ENCODE measurements at places on chromosomes 7 and 10.

DNA sequence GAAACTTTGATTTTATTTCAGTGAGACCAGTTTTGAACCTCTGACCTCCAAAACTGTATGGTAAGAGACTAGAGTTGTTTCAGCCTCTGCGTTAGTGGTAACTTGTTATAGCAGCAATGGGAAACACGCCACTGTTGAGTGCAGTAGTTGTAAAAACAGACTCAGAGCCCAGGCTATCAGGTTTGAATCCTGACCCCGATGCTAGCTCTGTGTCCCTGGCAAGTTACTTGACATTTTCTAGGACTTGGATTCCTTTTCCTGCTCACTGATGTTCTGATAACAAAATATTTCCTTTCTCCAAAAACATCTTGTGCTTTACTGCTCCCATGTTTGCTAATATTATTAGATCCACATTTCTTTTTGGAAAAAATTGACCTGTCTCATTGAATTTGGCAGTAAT is 131.0 kb downstream of the PLXDC2 start:
- DNase-seq: no peak

DNA sequence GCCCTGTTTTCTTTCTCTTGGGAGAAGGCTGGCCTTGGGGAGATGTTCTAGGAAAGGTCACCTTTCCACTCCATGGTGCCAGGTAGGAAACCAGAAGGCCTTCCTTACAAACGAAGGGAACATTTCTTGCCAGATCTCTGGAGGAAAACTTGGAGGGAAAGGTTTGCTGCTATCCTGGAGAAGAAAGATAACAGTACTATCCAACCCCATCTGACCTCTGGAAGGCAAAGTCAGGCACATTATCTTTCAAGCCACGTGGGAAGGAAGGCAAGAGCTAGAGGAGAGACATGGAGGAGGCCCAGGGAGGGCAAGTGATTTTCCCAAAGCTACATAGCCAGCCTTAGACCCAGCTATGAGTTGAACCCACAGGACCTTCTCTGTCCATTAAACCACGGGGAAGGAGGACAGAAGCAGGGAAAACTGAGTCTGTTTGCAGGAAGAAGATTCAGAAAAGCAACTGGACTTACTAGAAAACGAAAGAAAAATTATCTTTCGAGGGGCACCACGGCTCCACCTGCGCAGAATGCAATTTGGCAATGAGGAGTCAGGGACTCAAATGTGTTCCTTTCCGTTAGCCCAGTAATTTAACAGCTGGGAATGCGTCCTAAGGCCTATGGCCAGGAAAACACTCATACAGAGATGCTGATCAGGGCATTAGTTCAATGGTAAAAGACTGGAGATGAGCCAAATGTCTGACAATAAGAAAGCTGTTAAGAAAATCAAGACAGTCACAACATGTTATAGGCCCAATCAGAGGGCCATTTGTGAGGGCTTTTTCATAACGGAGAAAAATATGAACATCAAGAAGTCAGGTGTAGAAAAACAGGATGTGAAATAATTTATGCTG is 32.0 kb upstream of the PSAP start:
- no peak for DNase-seq

- DNase-seq: peak; percentile 19
Observed at GRCh38 chr10:133325440-133326222, 11.1 kb downstream of the CALY start.

GRCh38 chr7:133433165-133433812 is 180.4 kb downstream of the EXOC4 start:
- no peak for DNase-seq

DNA sequence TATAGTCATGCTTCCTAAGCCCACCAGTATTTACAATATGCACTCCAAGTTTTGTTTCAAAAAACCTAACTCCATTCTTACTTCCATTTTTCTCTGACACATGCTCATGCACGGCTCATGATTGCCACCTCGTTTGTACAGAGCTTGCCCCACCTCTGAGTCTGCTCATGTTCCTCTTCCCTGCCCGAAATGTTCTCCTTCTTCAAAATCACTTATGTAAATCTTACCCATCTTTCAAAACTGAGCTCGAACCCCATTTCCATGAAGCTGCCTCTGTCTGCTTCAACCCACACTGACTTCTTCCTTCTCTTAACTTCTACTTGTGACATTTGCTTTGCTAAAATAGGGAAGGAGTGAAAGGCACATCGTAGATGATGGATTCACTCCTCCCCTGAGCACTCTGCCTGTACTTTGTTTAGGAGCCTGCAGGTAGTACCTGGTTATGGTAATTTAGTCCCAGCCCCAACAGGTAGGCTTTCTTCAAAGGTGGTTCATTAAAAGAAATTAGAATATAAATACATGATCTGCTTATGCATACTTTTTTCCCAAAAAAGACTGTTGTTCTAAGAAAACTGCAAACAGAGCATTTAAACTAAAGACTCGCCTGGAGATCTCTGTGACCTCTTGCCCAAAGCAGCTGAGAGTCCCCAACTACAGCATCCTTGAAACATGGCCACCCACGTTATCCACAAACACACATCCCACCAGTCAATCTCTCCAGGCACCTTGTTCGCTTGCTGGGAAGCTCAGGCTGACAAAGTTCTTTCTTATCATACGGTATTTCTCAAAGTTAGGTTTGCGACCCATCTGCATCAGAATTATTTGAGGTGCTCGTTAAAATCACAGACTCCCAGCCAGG is 172.0 kb downstream of the DGKI start:
- no peak for DNase-seq

DNA sequence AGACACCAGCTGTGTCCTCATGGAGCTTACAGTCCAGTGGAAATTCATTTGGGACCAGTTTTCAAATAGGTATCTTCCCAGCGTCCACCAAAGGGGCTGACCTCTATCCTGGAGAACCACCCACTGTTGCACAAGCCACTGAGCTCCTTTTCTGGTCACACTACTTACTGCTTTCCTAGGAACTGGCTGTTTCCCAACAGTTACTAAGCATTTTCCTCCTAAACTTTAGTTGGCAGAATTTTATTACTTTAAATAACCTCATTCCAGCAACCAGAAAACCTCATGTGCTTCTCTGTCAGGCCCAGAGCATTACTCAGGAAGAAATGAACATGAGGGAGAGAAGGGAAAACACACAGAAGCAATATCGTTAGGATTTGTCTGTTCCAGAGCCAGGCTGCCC is 183.1 kb downstream of the GPAM start:
- no peak for DNase-seq

GRCh38 chr7:35707422-35707821 is 12.5 kb upstream of the HERPUD2 start:
- no peak for DNase-seq

DNA sequence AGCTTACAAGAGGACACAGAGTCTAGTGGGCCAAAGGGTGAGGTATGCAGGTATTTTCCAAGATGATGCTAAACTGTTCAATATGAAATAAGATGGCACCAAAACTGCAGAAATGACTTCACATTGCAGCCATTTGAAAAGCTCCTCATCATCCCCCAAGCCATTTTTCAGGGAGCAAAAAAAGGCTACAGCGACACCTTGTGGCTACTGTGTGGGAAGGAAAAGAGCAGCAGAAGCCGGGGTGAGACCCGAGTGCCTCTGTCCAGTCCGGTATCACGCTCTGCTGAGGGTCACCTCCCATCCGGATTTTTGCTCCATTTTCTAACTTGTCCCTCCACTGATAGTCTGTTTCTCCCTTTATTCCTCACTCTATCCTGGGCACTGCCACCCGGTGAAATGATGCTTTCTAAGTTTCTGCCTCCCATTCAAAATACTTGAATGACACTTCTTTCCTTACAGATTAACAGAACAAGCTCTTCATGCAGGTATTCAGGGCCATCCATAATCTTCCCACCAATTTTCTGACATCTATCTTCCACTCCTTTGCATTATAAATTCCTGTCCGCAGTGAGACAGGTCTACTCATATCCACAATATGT is 220.2 kb downstream of the DGKI start:
- DNase-seq: no peak

GRCh38 chr7:100513212-100513810 is 25.7 kb upstream of the AGFG2 start:
- no peak for DNase-seq

DNA sequence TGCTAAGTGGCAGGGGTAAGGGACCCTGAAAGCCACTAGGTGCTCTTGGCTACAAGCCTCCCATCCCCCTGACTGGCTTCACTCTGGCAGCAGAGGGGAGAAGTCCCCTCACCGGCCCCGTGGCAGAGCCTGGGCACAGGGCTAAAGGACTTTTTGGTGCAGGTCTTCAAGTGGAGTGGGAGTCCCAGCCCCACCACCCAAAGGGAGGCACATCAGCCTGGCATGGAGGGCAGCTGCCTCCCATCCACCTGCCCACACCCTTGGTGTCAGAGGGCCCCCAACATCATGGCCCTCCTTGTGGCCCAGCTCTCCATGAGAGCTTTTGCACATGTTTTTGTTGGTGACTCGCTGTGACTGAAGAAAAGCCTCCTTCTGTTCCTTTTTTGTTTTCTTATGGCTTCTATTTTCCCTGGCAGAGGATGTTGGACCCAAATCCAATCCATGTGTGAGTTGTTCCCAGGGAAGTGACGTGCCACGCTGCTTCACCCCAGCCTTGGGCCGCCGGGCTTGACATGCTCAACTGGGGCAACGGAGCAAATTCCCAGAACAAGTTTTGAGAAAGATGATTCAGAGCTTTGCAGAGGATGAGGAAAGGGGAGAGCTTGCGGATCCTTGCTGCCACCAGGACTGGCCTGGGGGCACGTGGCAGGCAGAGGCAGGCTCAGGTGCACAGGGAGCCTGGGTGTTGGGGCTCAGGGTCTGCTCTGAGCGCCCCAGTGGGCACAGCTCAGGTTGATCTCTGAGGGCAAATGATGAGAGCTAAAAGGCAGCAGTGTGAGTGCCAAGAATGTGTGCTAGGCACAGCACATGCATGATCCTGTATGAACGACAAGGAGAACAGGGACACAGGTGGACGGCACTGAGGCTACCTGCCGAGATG is 1.9 kb upstream of the AEBP1 start:
- DNase-seq: no peak

GRCh38 chr7:144785521-144785920 is 50.3 kb downstream of the TPK1 start:
- DNase-seq: no peak

DNA sequence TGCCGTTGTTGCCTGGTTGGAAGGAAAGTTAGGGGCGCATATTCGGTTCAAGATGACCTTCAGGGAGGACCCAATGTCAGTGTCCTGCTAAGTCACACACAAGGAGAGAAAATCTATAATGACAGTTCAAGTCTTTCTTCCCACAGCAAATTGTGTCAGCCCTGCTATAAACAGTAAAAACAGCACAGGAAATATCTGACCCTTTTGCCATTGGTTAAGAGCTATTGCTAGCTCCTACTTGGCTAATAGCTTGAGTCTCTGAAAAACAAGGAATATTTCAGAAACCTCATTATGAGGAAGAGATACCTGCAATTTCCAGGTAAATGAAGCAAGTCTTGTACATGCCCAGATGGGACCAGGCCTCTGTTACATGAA is 175.6 kb downstream of the SKIDA1 start:
- no peak for DNase-seq

- DNase-seq: no peak
Observed at GRCh38 chr7:137563981-137564380, 220.4 kb upstream of the PTN start.

DNA sequence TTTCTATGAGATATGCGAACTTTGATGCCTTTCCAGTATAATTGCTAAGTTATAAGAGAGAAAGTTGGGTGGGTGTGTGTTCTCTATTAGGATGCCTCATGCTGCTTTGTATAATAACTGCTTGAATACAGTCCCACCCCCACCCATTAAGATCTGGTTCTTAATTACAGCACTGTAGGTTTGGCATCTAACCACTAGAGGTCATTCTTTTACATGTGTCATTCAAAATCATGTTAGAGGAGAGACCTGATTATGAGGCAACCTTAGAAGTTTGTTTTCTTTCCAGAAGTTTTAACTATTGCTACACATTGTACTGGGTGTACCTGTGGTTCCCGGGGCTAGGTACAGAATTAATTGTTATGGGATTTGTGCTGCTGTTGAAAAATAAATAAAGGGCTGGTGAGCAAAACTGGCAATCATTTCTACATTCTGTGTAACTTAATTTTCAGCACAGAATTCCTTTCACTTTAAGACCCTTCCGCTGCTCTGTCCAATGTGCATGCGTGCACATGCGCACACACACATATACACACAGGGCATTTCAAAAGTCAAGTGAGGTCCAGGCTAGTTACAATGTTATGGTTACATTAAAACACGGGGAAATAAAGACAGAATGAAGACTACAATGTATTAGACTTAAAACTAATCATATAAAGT is 1156.3 kb downstream of the SORCS3 start:
- DNase-seq: no peak

GRCh38 chr7:107660381-107661080 is at the start of gene SLC26A4:
Gene SLC26A4 (plus strand): TSS chr7:107660828. CDS start chr7:107661642, 814 bp downstream.
- no peak for DNase-seq

GRCh38 chr7:5404421-5404826 is 19.2 kb downstream of the TNRC18 start:
- no peak for DNase-seq

GRCh38 chr10:6182454-6183098 is 20.2 kb upstream of the PFKFB3 start:
- no peak for DNase-seq

DNA sequence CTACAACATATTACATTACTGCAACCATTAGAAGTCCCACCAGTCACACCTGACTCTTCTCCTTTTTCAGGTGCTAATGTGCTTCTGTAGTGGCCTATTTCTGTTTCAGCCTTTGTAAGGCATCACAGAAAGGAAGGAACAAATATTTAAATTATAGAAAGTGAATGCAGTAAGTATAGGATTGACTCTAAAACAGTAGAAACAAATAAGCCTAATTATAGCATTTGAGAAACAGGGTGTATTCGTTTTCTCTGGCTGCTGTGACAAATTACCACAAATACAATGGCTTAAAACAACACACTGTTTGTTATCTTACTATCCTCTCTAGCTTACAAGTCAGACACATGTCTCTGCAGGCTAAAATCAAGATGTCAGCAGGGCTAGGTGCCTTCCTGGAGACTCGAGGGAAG is 69.4 kb downstream of the CCSER2 start:
- no peak for DNase-seq

DNA sequence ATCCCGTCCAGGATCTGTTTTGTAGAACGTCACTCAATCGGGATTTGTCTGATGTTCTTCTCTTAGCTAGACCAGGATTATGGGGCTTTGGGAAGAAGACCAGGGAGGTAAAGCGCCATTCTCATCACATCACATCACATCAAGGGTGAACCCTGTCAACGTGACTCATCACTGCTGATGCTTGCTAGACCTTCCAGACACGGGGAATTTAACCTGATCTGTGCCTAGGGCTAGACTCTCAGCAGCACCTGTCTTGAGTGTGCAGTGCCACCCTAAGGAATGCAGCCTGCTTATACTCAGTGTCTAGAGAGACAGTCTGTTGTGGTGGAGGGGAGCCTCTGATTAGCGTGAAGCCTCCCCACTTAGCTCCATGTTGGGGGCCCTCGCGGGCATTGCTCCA is 678.6 kb upstream of the FOXK1 start:
- DNase-seq: no peak

- DNase-seq: no peak
Observed at GRCh38 chr10:21437770-21438382, 87.6 kb downstream of the SKIDA1 start.

Data from activated naive CD4-positive, alpha-beta T cell (primary cell).